Fibroblast of skin of scalp (primary cell): ENCODE measurements at places on chromosomes 5 and 9.

- no peak for DNase-seq
Observed at GRCh38 chr5:12626556-12626955, 722.3 kb upstream of the CTNND2 start.

- DNase-seq: peak; percentile 41
Observed at GRCh38 chr9:96524045-96524444, 74.1 kb downstream of the HABP4 start.

GRCh38 chr5:96924016-96924443 lies 11.8 kb upstream of the LNPEP start:
- no peak for DNase-seq

GRCh38 chr5:123059455-123059854 lies 22.9 kb upstream of the PPIC start:
- no peak for DNase-seq

DNA sequence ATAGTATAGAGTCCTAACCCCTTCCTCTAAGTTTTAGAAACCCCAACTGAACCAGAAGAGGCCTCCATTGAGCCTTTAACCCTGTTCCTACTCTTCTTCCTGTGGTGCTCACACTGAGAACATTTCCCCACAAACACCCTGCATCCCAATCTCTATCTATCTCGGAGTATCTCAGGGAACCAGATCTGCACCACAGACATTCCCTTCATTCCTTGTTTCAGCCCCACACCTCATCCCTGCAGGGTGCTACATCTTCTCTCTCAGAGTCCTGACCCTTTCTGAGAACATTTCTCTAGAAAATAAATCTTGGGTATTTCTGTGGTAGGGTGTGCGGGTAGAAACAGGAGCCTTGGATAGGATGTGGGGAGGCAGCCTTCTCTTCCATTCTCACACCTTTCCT lies 507.8 kb downstream of the PDE4D start:
- no peak for DNase-seq

DNA sequence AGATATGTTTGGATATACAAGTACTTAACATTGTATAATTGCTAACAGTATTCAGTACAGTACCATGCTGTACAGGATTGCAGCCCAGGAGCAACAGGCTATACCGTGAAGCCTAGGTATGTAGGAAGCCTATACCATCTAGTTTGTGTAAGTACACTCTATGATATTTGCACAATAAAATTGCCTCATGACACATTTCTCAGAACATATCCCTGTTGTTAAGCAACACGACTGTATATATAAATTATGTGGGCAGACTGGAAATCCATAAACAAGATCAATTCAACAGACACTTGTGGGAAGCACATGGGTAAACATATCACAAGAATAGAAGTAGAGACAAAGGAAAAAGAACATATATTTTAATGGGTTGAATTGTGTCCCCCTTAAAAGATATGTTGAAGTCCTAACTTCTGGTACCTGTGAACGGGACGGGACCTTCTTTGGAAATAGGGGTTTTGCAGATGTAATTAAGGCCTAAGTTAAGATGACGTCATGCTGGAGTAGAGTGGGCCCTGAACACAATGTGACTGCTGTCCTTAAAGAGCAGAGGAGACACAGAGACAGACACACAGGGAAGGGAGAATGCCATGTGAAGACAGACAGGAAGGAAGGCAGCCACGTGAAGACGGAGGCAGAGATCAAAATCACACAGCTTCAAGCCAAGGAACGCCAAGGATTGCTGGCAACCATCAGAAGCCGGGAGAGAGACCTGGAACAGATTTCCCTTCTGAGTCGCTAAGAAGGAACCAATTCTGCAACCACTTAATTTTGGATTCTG lies 76.3 kb downstream of the SCAI start:
- peak; percentile 1 for DNase-seq

- DNase-seq: no peak
Observed at GRCh38 chr9:75086541-75087288, 1.2 kb downstream of the NMRK1 start.
